ENCODE measurements at places on chromosomes 11 and 22.

DNA sequence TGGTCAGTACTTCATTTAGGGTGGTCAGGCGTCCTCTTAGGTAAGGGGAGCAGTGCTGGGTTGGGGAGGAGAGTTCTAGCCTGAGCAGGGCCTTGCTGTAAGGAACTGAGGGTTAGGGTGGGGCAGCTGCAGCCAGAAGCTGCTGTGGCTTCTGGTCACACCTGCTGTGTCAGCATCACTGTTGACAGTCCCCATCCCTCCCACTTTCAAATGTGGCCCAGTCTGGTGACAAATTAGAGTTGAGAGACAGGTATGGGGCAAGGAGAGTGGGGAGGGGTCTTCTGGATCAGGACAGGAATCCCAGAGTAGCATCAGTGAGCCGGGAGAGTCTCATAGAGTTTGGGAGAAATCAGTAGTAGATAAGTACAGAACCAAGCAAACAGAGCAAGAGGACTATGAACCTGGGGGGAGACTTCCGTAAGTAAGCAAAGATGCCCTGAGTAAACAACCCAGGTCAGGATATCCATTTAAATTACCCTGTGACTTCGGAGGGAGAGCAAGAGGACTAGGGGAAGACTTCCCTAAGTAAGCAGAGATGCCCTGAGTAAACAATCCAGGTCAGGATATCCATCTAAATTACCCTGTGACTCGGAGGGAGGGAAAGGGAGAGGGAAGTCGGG, 53.7 kb downstream of the PPP6R2 start:
- no peak for DNase-seq

DNA sequence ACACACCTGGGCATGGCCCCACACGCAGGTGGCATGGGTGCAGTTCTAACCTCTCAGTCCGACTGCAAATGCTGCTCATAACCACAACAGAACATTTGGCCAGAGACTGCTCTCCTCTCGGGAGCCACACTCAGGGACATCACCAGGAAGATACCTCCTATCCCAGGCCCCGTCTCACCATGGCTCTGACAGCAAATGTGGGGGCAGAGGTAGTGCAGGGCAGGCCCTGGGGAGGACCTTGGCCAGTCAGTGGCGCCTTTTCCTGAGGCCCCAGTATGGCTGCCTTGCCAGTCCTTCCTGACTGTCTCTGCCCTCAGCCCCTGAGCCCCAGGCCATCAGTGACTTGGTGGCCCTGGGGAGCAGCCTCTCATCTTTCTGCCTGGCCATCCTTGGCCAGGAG, 2.8 kb downstream of the KRTAP5-6 start:
- no peak for DNase-seq

DNA sequence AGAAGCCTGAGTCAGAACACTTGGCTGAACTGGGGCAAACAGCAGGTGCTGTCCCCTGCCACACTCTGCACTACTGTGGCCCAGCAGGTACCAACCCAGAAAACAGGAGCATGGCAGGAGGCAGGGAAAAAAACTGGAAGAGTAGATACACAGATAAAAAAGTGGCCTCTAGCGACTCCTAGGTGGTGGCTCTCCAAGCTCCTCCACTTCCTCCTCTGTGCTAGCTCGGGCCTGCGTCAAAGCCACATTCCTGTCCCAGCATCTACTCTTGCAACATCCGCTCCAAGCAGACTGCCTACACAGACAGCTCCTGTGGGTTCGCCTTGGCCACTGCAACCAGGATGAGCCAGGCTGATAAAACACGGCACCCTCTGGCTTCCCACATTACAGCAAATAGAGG, 6.9 kb downstream of the OR8B12 start:
- DNase-seq, result no peak

- no peak for DNase-seq
Measured at GRCh38 chr22:35612903-35613302, 4.2 kb downstream of the MB start.

DNA sequence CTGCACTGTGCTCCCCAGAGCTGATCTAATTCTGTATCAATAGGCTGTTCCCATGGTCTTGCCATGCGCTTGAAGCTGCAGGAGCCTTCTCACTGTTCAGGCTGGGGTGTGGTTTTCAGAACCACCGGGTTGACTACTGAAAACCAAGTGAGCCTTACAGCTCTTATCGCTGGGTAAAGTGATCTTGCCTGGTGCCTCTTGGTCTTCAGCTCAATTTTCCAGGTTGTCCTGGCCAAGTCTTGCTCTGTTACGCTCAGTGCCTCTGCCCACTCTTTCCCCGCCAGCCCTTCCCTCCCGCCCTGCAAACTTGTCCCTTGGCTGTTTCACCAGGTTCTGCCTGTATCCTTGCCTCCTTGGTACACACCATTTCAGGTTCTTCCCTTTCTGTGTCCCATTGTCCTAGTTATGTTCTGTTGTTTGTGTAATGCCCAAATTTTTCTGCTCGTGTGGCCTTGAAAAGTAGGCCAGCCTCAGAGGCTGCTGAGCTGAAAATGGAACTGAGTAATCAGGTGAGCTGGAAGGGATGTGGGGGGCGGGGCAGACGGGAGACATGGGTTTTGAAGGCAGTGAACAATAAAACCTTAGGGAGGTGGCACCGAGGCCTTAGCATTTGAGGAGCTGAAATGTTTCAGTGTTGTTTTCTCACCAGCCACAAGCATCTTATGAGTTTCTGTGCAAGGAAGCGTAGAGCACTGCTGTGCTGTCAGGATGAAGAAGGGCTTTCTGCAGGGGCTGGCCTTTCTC, 11.2 kb downstream of the PEX26 start:
- DNase-seq, result no peak

DNA sequence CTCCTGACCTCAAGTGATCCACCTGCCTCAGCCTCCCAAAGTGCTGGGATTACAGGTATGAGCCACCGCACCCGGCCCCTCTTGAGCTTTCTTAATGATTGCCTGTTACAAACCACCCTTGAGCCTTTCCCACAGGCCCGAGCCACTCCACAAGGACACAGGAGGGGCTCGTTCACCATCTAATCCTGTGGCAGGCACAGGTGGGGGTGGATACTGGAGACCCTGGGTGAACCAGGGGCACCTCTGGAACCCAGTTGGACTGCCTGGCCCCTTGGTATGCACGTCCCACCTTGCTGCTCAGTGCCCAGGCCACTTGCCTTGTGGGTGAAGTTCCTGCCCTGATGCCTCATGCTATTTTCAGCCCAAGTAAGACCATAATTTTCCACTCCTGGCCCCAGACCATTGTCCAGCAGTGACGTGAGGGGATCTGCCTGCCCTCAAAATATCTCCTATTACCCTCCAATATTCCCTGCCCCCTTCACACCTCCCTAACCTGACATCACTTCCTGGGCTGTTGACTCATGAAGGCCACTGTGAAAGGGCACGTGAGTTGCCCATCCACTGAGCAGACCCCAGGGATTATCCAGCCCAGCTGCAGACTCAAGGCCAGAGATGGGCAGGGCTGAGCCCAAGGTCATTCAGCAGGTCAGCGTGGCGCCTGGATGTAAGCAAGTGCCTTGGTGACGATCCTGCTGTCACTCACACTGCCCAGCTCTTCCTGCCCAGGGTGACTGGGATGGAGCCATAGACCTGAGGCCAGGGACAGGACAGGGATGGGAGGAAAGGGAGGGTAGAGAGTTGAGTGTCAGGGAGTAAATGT, 19.6 kb downstream of the P2RY2 start:
- no peak for DNase-seq

DNA sequence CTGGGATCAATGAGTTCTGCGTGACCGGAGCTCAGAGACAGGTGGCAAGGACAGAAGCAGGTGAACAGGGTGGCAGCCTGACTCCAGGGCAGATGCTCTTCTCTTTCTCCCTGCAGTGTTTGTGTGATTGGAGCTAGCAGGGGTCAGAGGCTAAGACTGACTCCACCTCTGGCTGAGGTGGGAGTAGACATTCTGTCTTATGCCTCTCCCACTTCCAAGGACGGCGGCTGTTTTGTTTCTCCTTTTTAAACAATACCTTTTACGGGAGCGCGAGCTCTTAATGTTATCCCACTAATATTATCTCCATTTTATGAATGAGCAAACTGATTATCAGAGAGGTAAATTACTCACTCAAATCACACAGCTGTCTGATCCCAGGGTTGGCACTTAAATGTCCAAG, 323.7 kb downstream of the MIAT start:
- DNase-seq, result no peak

DNA sequence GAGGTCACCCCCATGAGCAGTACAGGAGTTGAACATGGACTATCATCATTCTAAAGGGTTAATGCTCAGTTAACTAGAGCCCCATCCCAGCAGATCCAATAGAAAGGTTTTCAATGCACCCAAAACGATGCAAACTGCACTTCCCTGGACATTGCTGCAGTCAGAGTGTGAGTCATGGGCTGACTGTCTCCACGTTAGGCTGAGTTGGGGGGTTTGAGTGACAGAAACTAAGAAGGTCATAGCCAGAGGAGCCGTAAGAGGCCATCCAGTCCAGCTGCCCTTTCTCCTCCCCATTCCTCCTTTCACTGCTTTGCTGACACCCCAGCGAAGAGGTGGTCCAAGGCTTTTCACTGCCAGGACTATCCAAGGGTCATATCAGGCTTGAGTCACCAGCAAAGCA, 10.5 kb upstream of the OR2AT4 start:
- no peak for DNase-seq

- DNase-seq, result no peak
Measured at GRCh38 chr22:46815896-46816731, 53.7 kb downstream of the TBC1D22A start.

DNA sequence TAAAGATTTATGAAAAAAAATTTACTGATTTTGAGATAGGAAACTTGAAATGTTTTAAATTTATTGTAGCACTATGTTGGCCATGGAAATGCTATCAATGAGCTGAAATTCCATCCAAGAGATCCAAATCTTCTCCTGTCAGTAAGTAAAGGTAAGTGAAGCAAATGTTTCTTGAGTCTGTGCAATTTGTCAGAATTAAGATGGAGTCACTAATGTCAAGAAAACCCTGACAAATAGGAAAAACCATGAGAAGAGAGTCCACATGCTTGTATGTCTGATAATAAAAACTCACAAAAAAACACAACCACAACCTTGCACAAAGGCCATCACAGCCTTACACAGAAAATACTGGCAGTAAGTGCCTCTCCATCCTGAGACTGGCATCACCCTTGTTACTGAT, 12.9 kb downstream of the EED start:
- DNase-seq, result no peak

DNA sequence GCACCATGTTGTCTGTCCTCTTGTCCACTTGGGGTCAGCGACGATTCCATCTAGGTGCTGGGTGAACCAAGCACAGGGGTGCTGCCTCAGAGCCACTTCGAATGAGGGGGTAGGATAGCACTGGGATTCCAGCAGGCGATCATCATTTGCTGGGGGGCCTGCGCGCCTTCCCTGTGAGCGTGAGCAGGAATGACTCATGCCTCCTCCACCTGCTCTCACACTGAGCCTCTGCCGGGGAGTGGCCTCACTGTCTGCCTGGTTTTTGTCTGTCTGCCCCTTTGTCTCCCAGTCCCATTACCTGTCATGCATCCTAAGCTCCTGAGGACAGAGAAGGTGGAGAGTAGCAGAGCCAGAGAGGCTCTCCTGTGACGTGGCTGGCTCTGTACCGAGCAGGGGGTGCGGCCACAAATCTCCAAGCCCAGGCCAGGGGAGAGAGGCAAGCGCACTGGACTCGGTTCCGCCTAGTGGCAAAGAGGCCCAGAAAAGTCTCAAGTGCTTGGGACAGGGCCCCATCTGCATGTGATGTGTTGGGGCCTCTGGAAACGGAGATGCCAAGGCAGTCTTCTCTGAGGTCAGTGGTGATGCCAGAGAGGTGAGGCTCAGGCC, 30.8 kb downstream of the RSPH14 start:
- DNase-seq, result no peak

DNA sequence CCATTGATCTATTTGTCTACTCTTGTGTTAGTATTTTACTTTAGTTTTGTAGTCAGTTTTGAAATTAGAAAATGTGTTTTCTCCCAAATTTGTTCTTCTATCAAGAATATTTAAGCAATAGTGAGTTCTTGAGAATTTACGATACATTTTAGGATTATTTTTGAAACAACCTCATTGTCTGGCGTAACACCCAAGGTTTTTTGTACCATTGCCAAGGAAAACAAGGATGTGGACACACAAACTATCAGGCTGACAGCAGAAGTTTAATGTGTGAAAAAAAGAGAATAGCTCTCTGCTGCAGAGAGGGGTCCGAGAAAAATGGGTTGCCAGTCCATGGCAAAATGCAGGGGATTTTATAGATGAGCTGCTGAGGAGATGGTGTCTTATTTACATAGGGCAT, 865.1 kb upstream of the CNTN5 start:
- DNase-seq, result no peak

DNA sequence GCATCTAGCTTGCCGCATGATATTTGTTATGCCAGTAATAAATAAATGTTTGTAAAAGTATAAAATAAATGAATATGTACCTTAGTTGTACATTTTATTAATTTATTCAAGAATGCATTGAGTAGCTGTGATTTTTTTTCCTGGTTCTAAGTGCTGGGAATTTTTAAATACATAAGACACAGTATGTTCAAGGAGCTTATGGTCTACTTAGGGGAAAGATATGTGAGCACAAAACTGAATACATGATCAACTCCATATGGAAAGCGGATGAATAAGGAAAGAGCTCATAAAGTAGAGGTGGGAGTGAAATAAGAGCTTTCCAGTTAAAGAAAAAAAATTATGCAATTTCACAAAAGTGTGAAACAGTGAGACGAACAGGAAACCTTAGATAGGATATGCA, 944.2 kb upstream of the CCDC90B start:
- DNase-seq, result no peak

- no peak for DNase-seq
Measured at GRCh38 chr11:27904358-27905055, 203.4 kb downstream of the KIF18A start.

DNA sequence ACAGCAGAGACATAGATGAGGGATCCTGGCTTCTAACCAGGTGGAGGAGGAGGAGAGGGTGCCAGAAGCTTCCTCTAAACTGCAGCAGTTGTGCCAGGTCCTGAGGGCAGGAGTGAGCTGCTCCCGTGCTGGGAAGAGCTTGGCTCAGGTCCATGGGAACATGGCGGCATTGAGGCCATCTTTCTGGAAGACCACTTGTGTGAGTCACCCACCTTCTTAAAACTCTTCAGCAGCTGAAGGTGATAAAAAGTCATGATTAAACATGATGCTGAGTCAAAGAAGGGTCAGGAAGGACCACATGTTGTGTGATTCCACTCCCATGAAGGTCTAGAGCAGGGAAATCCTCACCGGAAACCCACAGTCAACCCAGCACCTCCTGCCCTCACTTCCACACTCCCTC, 35.1 kb downstream of the LINC01488 start:
- DNase-seq, result no peak

DNA sequence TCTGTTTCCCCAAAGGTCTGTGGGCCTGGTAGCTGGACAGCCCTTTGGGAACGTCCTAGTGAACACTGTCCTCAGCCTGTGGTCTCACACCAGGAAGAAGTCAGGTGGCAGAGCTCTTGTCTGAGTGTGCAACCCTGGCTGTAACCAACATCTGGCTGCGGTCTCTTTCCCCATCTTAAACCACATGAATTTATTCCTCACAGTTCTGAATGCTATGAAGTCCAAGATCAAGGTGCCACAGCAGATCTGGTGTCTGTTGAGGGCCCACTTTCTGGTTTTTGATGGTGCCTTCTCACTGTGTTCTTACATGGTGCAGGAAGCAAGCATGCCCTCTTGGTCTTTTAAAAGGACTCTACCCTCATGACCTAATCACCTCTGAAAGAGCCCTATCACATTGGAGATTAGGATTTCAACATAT, 2.7 kb downstream of the UPB1 start:
- no peak for DNase-seq

- no peak for DNase-seq
Measured at GRCh38 chr22:33757041-33757801, 163.1 kb downstream of the LARGE1 start.

Data from T-helper 2 cell (primary cell).